ENCODE measurements at places on chromosomes 3 and 15.

GRCh38 chr3:148372206-148372875 lies 325.4 kb upstream of the AGTR1 start:
- DNase-seq, result no peak

- no peak for DNase-seq
Observed at GRCh38 chr15:68389936-68390817, 41.8 kb downstream of the ITGA11 start.

DNA sequence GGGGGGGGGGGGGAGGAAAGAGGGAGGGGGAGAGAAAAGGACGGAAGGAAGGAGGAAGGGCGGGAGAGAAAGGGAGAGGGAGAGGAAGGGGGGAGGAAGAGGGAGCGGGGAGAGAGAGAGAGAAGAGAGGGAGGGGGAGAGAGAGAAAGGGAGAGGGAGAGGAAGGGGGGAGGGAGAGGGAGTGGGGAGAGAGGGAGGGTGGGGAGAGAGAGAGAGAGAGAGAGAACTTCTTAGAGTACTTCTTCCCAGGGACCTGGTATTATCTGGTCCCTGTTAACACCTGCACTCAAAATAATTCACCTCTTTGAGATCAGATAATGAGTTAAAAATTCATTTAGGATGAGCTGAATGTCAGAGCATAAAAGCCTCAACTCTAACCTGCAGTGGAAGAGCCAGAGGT lies 1.1 kb downstream of the SEC13 start:
- no peak for DNase-seq

DNA sequence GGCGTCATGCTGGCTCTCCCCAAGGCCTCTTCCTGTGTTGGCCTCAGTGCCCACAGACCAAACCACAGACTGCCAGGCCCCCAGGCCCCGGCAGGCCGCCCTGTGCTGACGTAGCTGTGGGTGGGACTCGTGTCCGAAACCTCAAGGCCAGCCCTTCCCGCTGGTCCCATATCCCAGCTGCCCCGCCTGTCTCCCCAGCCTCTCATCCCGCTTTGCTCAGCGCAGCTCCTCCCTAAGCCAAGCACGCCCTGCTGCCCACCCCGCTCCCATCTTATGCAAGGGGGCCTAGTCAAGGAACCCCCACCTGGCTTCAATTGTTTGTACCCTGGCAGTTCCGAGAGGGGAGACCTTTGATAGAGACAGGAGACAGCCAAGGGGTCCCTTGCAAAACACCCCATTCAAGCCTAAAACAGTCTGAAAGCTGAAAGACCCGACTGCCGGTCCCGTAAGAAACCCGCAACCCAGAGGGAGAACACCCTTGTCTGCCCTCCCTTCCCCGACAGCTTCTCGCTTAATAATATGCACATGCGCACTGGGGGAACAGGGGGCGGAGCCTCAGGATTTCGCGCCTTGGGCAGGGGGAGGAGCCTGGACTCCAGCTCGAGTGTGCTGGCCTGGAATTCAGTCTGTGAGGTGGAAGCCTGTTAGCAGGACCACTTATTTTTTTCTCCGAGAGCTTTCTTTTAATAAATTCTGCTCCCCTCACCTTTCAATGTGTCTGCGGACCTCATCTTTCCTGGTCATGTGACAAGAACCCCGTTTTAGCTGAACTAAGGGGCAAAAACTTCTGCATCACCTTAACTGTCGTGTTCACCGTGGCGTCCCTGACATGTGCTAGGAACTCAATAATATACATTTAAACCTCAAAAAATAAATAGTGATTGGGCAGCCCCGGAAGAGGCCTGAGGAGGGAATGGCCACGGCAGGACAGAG lies 17.2 kb downstream of the TNFAIP8L3 start:
- no peak for DNase-seq

- no peak for DNase-seq
Observed at GRCh38 chr15:68209735-68210408, 4.7 kb upstream of the CALML4 start.

DNA sequence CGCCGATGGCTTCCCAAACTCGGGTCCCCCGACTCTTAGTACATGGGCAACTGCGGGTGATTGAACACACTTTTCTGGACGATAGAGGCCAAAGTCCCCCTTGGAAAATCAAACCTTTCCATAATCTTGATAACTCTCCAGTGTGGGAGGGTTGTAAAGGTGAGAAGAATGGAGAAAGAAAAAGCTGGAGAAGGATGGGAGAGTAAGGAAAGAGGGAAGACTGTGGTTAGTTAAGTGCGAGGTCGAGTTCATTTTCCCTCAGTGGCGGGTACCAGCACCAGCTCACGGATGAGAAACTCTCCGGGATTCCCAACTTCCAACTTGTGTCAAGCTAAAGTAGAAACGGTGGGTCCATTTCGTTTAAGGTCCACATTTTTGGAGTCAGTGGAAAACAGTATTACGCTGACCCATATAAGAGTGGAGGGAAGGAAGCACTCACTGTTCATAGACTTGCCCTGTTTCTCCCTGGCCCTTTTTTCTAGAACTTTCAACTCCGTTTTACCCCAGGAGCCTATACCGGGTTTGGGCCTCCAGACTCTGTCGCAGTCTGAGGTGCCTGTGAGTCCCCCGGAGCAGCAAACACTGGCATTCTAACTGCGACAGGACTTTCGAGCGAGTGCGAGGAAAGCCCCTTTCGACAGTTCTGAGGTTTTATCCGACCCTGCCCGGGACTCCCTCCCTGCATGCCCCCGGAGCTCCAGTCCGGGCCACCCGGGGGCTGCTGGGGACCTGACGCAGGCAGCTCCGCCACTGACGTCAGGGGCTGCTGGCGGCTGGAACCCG lies 14.8 kb downstream of the ZIC1 start:
- no peak for DNase-seq

- no peak for DNase-seq
Observed at GRCh38 chr3:71163198-71163918, 420.2 kb downstream of the FOXP1 start.

GRCh38 chr3:36756269-36756668 lies 8.1 kb downstream of the DCLK3 start:
- DNase-seq, result no peak

- DNase-seq, result peak; percentile 44
Observed at GRCh38 chr3:150751781-150752263, 11.1 kb downstream of the SIAH2 start.

DNA sequence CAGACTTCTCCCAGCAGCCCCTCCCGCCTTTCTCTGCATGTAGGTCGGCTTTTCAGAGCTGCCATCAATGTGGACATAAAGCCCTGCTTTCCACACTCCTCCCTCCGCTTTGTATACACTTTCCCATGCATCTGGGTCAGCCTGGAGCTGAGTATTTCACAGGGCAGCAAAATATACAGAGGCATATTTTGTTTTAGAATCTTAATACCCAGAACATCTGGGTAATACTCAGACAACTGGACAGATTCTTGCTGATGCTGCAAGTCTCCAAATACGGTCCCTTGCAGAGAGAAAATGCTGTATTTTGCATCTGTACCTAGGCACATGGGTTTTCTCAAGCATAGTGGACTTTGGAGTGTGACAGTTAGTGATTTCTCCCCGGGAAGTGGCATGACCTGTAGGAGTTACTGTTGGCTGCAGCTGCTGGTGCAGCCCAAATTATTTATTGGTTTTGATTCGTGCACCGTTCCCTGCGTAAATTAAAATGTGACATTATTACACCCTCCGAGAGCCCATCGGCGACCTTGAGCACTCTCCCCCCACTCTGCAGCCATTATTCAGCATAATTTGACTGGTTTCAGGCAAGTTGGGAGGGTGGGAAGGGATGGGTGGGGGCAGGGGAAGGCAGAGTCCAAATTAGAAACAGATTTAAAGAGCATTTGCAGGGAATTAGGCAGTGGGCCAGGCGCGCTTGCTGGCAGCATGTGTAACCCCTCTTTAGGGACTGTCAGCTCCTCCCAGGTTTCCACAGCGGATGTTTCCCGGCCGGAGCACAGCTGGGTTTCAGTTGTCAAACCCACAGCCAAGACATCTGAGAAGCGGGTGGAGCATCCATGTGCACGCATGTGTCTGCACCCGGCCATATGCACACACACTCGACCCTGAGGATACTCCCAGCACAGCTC lies 100.8 kb downstream of the CPN2 start:
- DNase-seq, result peak; percentile 54

GRCh38 chr3:130795396-130795795 lies 48.8 kb upstream of the PIK3R4 start:
- no peak for DNase-seq

DNA sequence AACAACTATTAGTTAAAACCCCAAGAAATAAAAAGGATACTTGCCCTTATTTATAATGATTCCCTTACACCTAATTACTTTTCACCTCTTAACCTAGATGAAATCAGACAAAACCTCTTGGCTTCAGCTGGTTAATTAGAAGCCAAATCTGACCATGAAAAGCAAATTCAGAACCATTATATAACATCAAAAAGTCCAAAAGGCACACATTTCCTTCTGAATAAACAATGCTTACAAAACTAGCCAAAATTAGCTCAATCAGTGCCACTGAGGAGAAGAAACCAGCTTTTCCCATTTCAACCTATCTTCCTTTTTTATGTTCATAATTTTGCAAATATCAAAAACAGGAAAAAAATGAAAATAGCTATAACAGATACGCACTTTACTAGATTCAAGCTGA lies 3.2 kb downstream of the EHHADH start:
- DNase-seq, result no peak

DNA sequence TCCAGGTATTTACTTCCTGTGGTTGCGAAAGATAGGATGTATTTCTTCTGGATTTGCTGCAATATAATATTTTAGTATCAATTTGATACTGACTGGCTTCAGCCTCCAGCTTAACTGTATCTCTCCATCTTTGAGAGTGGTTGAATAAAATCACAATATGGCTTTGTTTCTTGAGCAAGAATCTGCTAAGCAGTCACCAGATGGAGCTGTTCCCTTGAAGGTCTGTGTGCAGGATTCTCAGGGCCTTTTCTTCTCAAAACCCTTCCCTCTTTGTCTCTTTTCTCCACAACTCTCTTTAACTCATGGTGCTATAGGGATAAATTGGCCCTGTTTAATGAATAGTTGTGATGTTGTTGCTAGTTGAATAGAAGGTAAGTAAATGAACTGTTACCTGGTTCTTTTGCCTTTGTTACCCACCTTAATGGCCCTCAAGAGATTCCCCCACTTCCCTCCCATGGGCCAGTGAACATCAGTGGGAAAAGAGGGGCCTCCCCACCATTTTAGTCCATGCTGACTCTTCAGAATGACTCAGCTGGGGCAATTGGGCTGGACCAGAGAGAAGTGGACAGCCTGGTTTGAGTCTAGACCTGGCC lies 34.8 kb upstream of the RAB6B start:
- peak; percentile 22 for DNase-seq

GRCh38 chr15:55915221-55915620 lies 78.2 kb downstream of the NEDD4 start:
- DNase-seq, result no peak

DNA sequence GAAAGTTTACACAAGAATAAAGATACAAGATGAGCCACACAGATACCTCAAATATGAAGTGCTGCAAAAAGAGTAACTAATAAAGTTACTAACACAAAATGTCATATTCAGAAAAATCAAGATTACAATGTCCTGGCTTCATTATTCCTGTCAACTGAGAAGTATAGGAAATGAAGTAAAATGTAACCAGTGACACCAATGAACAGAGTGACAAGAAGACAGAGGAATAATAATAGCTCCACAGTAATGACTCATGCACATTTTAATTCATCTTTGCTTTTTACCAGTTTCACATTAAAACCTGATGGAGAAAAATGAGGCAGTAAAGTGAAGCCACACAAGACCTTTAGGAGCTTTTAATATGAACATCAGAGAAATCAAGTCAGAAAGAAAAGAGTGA lies 214.1 kb downstream of the ZBBX start:
- DNase-seq, result no peak

- peak; percentile 30 for DNase-seq
Observed at GRCh38 chr15:26352909-26353308, 420.0 kb downstream of the GABRB3 start.

DNA sequence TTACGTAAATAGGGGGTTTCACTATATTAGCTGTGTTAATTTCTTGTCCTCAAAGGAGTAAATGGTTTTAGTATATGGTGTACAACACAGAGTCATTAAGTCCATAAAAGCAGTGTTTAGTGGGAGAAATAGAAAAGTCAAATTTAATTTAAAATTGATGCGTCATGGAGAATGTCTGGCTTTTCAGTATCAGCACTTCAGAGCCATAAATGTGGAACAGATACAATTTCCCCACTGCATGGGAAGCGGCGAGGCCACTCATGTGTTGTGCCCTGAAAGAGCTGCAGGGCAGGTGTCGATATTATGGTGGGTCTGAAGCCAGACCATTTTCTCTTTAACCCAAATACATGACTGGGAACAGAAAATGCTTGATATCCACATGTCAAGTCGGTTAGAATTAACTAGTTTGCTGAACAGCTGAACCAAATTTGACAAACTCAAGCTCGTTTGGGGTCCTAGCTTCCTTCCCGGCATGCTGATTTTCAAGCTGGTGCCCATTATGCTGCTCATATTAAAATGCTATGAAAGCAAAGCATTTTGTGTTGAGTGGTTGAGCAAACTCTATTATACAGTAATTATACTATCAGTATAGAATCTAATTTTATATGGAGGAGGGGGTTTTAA lies 364.6 kb upstream of the TBL1XR1 start:
- no peak for DNase-seq

GRCh38 chr3:102000620-102001209 lies 151.4 kb downstream of the NFKBIZ start:
- no peak for DNase-seq

DNA sequence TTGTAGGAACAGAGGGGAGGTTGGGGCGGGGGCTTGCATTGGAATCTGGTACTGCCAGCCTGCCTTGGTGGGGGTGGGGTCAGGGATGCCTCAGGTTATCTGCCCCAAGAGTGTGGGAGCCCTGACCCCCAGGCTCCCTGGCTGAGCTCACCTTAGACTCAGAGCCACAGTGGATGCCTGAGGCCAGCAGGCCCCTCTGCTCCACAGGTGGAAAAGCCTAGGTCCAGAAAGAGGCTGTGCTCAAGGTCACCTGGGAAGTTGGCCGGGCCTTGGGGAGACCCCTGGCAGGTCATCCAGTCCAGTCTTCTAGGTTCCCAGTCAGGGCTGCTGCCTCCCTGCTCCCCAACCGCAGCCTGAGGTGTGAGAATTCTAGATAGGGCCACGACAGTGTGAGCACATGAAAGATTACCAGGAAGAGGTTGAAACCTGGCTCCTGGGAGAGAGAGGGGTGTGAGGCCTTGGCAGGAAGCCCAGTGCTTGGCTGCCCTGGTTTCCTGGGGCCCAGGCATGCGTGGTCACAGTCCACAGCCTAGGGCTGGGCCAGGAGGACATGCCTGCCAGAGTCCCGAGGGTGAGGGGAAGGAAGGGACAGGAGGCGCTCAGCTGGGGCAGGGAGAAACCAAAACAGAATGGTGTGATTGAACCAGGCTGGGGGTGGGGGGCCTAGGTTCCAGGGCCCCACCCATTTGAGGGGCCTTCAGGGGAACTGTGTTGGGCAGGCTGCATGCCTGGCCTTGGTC lies 4.9 kb downstream of the HDAC11 start:
- DNase-seq, result peak; percentile 15

- DNase-seq, result no peak
Observed at GRCh38 chr3:46132565-46132964, 75.5 kb downstream of the CCR1 start.

- peak; percentile 30 for DNase-seq
Observed at GRCh38 chr15:89442671-89443307, 53.6 kb downstream of the RHCG start.

GRCh38 chr15:49382394-49382793 lies 40.6 kb upstream of the FGF7 start:
- no peak for DNase-seq

- DNase-seq, result no peak
Observed at GRCh38 chr3:182121401-182121800, 409.7 kb downstream of the SOX2 start.

- no peak for DNase-seq
Observed at GRCh38 chr15:45744236-45744589, 109.4 kb downstream of the SQOR start.

- DNase-seq, result no peak
Observed at GRCh38 chr15:25248583-25249235, 190.1 kb downstream of the UBE3A start.

GRCh38 chr3:74268753-74269152 lies 345.7 kb downstream of the CNTN3 start:
- DNase-seq, result no peak

Data from NCI-H1417 (cell line).